ENCODE measurements at places on chromosomes 12 and 14.

GRCh38 chr12:74415633-74416032, 122.0 kb upstream of the ATXN7L3B start:
- peak; percentile 52 for DNase-seq

DNA sequence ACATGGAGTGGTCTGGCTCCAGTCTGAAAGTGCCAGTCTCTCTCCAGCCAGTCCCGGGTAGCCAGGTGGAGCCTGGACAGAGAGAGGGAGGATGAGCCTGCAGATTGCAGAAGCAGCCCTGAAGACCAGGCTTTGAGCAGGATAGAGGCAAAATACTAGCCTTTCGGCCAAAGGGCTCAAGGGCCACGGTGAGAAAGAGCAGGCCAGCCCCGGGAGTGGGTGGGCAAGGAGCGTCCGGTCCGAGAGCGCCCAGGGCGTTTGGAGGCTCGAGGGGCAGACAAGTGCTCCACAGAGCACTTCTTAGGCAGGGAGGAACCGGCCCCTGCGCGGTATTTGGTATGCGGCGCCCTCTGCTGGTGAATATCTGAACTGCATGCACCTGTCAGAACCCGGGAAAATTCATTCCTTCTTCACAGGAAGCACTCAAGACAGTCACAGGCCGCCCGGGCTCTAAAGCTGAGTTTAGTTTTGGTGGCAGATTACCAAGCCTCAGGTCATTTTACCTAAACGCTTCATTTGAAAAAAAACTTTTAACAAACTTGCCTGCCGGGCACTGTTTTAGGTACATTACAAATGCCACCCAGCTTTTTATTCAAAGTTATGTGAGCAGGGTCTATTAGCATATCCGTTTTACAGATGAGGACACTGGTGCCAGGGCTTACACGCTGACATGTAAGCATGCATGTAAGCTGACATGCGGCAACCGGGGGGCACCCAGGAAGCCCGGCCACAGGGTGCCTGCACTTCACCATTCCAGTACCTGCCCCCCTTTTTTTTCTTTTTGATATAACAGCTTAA, 21.0 kb upstream of the PSMC1 start:
- DNase-seq: peak; percentile 59

DNA sequence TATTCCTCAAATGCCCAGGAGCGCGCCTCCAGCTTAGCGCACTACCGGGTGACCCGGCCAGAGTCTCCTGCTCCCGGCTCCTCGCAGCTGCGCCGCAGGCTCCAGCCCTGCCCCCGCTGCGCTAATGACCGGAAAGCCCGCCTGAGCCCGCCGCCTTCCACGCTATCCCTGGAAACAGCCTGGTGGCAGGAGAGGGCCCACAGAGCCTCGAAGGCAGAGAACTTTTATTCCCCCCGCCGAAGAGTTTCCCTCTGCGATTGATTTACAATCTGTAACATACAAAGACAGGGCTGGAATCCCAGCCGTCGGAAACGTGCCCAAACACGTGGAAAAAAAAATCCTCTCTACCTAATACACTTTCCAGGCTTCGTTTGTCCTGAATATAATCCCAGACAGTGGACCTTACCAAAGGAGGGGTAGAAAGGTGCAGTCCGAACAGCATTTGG, 1.5 kb downstream of the COL2A1 start:
- DNase-seq: no peak

GRCh38 chr14:42877716-42878115, 1271.0 kb downstream of the LRFN5 start:
- no peak for DNase-seq

DNA sequence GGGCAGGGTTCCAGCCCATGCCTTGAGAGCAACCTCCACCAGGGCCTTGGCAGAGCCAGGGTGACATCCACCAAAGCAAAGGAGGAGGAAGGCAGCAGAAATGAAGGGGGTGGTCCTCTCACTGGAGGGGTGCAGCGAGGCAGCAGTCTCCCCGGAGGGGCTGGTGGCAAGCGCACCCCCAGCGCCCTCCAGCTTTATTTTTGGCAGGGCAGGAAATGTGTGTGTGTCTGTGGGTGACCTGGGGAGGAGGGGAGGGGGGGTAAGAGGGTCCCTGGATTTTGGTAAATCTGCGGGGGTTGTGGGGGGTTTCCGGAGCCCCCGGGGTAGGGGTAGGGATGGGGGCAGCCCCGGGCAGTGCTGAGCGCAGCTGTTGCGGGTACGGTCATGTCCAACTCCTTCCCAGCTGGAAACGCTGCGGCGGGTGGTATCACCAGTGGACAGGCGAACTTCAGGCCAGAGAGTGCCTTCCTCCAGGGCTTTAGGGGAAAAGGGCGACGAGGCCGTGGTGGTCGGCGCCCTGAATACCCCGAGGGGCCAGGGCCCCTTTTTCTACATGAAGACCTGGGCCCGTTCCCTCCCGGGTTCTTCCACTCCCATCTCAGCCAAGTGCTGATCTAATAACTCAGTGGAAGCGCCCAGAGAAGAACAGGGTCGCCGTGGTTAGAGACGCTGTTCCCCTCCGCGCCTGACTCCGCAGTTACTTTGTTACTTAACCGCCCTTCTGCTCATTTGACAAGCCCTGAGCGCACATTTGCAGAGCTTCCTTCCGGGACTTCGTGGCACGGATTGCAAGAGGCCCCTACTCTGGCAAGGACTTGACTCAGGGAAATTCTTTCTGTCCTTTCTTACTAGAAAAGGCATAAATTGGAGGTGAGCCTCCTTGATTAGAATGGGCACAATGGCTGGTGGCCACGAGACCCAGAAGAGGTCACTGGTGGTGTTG, 55.2 kb downstream of the FOS start:
- DNase-seq: peak; percentile 55

- no peak for DNase-seq
These were observed 379.1 kb downstream of the SEC23A start for GRCh38 chr14:38723959-38724358.

DNA sequence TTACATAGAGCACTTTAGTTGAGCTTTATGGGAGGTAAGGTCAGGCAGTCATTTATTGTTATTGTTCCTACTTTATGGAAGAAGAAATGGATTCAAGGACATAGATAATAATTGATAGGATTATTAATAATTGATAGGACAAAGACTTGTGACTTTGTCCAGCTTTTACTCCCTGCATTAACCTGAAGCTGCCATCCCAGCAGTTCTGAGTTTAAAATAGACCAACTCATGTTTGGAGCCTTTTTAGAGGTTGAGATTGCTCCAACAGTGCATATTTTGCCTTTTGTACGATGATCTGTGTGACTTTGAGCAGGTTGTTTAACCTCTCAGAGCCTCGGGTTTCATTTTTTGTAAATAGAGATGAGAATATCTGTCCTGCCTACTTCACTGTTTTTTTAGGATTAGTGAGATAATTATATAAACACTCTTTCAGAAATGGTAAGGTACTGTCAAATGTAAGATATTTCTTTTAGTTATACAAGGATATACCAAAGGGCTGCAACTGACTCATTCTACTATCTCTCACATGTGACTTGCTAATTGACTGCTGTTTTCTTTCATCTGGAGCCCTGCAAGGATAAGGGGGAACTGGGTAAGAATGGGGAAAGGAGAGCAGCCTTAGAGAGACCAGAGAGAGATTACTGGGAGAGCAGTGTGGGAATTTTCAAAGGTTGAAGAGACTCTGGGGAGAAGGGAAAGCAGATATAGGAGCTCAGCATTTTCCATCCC, 15.3 kb downstream of the WDR20 start:
- no peak for DNase-seq

DNA sequence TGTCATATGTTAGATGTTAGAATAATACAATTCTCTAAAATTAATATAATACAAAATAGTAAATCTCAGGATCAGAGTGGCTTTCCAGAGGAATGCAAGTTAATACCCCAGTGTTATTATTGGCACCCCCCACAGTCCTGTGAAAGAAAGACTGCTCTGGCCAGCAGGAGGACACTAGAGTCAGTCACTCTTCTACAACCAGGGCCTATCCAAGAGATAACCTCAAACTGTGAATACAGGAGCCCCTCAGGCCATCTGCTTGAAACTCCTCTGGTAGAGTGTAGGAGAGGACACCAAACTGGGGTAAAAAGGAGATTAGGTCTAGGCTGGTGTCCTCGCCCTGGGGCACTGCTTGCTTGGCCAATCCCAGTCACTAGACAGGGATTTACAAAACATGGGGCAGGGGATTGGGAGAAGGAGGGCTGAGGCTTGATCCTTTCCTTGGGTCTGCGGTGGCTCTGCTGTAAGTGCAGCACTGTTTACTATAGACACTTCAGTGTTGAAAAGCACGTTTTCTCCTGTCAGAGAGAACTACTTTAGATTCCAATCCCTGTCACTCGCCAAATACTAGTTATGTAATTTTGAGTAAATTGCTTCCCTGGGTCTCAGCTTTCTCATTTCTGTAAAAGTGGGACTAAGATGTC, 44.5 kb upstream of the PTPRR start:
- no peak for DNase-seq

DNA sequence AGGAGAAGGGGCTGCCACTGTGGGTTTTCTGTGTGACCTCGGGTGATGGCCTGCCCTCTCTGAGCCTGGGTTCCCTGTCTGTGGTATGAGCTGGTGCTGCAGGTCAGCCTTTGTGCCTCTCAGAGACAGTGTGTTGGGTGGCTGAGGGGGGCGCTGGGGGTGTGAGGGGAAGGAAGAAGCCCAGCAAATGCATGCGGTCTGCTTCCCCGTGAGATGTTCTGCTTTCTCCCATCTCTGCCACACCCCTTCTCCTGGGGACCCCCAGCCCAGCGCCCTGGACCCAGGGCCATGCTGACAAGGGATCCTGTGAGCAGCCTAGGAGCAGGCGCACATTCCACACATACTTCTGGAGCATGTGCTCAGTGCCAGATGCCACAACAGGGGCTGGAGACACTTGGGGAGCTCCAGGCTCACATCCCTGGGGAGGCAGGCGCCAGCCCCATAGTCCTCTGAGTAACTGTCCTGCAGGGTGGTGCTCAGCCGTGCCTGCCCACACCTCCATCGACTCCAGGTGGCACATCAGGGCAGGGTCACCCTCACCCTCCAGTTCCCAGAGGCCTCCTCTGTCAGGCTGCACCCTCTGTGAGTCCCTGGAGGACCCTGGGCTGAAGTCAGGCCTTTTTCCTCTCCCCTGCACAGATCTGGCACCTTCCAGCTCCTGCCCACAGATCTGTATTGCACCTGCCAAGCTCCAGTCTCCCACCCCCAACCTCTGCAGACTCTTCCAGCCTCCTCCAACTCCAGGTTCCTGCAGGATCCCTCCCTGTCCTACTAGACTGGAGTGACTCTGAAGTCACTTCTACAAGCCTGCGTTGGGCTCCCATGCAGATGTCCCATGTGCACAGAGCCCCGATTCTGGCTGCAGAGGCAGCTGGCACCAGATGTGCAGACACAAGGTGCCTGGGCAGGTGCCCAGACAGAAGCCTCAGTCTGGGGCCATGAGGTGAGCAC, 205.6 kb downstream of the KIF26A start:
- DNase-seq: no peak

- DNase-seq: no peak
These were observed 48.6 kb upstream of the TBX3 start for GRCh38 chr12:114732426-114733030.

GRCh38 chr14:93072659-93073357, 42.9 kb downstream of the ITPK1 start:
- DNase-seq: no peak

DNA sequence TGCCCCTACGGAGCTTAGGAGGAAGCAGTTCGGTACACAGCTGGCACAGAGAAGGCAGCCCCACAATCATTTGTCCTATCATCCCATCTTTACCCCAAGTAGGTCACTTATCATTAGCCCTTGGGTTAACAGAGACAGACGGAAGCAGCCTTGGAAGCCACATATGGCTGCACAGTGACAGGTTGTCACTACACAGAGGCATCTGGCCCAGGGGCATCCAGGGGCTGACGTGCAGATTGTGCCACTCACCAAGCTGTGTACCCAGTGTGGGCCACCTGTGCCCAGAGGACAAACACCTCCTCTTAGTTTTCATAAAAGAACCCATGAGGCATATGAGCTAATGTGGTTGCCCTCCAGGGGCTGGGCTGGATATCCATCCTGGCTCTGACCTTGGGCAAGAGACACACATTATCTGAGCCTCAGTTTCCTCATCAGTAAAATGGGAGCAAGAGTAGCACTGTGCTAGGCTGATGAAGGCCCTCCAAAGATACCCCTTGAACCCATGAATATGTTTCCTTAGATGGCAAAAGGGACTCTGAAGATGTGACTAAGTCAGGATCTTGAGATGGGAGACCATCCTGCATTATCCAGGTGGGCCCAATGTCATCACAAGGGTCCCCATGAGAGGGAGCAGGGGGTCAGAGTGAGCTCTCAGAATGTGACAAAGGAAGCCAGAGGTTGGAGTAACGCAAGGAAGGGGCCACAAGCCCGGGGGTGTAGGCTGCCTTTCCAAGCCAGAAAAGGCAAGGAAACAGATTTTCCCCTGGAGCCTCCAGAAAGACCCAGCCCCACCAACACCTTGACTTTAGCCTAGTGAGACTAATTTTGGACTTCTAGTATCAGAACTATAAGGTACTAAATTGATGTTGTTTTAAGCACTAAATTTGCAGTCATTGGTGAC, 64.6 kb downstream of the C14orf132 start:
- DNase-seq: no peak

DNA sequence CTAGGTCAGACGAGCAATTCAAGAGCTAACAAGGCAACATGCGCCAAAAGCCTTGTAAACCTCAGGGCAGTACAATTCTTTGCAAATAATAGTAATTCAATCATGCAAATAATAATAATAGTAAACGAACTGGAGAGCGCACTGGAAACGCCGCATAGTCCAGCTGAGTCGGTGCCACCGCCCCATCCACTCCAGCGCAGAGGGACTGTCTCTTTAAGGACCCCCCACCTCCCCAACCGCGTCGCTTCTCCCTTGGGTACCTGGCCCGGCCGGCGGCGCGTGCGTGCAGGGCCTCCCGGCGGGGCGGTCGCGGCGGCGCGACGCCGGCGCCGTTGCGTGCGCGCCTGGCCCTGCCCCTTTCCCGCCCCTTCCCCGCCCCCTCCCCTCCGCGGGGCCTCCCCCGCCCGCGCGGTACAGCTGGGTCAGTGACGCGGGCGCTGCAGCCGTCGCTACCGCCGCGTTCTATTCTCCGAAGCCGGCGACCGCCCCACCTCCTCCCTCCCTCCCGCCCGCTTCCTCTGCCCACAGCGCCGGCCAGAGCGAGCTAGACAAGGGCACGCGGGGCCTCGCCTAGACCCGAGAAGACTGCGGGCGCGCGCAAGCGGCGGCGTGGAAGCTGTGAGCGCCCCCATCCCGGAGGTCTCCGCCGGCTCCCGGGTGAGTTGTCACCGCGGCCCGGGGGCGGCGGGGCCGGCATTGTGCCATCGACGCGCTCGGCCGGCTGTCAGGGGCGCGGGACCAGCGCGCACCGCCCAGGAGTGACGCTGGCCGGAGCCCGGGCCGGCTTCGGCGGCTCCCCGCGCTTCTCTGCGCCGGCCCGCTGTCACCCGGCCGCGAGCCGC, at the start of gene SUSD6:
Gene SUSD6 (plus strand): TSS at position 425 of the 842 bp plus-strand sequence. CDS start 46,997 bp downstream, outside the sequence.
- peak; percentile 94 for DNase-seq

GRCh38 chr14:87102811-87103378, 890.1 kb downstream of the GALC start:
- DNase-seq: no peak

DNA sequence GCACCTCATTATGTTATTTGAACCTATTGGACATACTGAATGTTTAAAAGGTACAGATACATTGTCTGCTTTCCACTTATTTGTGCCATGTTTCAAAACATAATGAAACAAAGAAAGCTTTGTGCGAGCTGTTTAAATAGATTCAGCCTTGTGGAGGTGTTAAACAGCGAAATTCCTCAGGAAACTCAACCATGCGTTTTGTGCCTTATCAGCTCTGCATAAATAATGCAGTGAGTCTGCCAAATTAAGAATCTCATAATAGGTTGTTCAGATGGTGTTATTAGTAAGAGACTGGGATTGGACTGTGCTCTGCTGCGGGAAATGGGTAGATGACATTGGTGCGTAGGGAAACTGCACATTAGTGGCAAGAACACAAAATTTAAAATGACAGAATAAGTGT, 163.7 kb upstream of the CLEC14A start:
- peak; percentile 20 for DNase-seq

- peak; percentile 64 for DNase-seq
These were observed 23.6 kb downstream of the PACS2 start for GRCh38 chr14:105337966-105338741.

Data from Ammon's horn (tissue), 1 donor.